AG09309 (cell line): ENCODE measurements at places on chromosomes 2 and 18.

- DNase-seq: no peak
These were observed 2.7 kb downstream of the AGXT start for GRCh38 chr2:240871071-240871958.

GRCh38 chr2:201696151-201696659, 2.2 kb downstream of the MPP4 start:
- peak; percentile 87 for DNase-seq

DNA sequence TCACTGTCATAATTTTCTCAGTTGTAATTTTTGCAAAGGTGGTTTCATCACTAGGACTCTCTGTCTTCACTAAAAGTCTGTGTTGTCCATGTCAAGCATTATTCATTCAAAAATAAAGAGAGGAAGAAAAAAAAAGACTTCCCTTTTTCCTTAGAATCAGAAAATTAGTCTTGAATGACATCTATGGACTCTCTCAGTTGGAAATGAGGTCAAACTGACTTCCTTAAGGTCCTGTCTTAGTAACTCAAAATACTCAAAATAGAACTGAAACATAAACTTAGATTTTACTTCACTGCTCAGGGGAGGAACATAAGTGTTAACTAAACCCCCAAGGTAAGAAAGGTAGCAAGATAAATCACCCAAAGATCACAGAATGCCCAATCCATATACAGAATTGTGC, 2.2 kb upstream of the ZNF407 start:
- no peak for DNase-seq

GRCh38 chr2:1739961-1740715, 4.2 kb downstream of the PXDN start:
- DNase-seq: no peak

DNA sequence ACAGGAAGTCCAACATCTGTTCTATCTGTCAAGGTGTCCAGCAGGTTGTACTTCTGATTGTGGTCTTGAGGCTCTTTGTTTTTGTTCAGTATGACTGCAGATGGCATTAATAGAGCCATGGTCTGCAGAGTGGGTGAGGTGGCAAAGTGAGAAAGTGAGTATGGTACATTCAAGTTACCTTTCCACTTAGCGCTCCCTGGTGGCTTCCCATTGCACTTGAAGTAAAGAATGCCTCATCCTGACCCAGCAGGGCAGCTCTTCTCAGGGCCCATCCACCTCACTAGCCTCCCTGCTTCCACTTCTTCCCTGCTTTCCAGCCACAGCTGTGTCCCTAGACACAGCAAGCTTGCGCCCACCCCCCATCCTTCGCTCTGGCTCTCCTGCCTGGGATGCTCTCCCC, 148.0 kb upstream of the ALPP start:
- DNase-seq: no peak

DNA sequence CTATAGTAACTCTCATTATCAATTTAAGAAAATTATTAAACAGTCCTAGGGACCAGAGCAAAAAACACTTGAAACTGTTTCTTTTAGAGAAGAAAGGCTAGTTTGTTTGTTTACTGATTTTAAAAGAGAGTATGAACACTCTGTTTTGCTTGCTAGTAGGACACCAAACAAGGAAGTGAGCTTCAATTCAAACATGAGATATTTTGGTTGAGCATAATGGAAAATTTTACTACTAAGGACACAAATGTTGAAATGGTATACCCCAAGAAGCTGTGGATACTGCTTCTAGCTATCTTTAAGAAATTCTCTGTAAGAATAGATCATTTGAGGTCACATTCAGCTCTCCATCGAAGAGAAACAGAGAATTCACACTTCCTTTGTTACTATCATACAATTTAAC, 216.3 kb upstream of the SMAD7 start:
- no peak for DNase-seq

DNA sequence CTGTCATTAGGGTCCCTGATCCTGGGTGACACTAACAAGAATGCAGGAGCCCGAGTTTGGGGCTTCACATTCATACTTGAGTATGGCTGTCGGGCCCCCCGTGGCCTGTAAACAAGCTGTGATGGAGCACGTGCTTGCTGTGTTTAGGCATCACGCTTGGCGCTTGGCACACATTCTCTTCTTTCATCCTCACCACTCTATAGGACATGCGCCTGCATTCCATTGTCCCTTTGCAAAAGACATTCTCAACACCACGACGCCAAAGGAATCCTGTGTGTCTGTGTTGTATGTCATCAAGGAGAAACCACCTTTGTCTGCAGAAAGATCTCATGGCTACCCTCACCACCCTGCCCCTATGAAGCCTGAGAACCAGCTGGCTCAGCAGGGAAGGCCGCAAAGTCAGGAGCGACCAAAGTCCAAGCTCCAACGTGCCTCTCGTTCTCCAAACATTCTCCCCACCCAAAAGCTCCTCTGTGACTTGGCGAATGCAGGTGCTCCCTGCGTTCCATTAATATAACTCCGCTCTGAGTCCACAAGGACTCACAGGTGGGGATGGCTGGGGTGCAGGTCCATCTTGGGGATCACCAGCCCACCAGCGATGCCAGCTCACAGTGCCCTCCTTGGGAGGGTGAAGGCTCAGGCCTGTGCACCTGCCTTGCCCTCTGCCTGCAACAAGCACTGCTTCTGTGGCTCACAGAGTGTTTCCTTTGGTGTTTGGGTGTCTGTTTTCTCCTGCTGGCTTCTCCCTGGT, 6.2 kb upstream of the PER2 start:
- no peak for DNase-seq

DNA sequence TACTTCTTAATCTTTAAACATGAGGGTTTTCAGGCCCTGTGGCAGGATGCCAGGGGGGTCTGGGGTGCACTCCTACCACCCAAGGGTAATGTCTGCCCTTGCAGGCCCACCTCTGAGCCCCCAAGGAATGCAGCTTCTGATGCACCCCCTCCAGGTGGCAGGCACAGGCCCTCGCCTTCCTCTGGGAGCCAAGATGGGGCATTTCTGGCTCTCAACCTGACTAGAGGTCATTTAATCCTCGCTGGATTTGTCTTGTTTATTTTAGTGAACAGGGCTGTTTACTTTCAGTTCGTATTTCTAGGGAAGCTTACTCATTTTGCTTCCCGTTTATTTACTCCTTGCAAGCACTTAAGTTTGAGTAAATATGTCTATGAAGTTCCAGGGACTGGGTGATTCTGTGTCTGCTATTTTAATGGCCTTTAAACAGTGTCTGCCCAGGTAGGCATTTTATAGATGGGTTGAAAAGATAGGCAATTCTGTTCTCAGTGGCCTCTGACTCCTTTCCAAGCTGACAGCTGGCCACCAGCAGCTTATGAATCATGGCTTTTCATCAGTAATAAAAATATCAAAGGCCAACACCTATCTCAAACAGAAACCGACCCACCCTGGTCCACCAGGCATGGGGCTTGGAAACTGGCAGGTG, 11.1 kb upstream of the DNPEP start:
- no peak for DNase-seq

- DNase-seq: no peak
These were observed 12.4 kb upstream of the DTNB start for GRCh38 chr2:25685741-25686140.

GRCh38 chr2:83817511-83817910, 641.6 kb downstream of the SUCLG1 start:
- DNase-seq: no peak

GRCh38 chr2:239249776-239250175, 151.0 kb downstream of the HDAC4 start:
- DNase-seq: no peak

GRCh38 chr2:135913727-135914365, 37.6 kb upstream of the MCM6 start:
- no peak for DNase-seq

GRCh38 chr2:54176577-54176976, 61.2 kb downstream of the ACYP2 start:
- peak; percentile 14 for DNase-seq
